NCI-H187 (cell line): ENCODE measurements at places on chromosomes 11 and 22.

- no peak for DNase-seq
Observed at GRCh38 chr11:115222218-115222862, 281.9 kb downstream of the CADM1 start.

DNA sequence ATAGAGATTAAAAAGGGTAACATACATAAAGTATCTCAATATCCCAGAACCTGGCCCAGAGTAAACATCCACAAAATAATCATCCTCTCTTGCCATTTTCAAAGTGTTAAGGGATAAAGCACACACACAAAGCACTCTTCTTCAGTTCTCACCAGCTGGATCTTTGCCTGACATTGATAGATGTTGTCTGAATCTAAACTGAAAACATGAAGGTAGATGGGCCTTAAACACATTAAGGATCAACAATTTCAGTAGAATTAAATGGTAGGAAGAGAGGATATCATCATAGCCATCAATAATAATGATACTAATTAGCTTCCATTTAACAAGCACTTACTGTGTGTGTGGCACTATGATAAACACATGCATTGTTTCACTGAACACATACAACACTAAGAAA, 261.1 kb downstream of the OPCML start:
- no peak for DNase-seq

DNA sequence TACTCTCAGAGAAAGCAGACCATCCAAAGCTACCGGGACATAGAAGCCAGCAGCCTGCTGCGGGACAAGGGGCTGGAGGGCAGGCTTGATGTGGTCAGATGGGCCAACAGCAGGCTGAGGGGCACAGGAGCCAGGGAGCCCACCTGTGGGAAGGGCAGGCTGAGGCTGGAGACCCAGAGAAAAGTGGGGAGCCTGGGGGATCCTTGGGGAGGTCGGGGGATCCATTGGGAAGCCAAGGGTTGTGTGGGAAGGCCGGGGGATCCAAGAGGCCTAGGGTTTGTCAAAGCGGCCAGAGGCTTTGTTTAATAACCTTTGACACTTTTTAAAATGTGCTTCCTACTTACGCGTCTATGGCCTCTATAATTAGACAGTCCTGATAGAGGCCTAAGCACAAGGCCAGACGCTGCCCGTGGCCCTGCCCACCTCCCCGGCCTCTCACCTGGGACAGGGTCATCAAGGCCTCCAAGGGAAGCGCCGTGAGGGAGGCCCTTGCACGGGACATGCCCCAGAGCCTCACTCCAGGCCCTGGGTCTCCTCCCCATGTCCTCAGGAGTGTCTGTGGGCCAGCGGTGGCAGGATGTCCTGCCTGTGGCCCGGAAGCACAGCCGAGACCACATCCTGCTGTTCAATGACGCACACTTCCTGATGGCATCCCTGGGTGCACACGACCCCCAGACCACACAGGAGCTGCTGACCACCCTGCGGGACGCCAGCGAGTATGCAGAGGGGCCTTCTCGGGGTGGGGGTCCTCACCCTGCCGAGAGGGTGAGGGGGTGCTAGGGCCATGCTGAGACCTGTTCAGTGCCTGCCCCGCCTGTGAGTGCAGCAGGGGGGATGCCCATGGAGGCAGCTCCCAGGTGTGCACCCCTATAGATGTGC, 8.6 kb upstream of the GTSE1 start:
- DNase-seq: no peak

DNA sequence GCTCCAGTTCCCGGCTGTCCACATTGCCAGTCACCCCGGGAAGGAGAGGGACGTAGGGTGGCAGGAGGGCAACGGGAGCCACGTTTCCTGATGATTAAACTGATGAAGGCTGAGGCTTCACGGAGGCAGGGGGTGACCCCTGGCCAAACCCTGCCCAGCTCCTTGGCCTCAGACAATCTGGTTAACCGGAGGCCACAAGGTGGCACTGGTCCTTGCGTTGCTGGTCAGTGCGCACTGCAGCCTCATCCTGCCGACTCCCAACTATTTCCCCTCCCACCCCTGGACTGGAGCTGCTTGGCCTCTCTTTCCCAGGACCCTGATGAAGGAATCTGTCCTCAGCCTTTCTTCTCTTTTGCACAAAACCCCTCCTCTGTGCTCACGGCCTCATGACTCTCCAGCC, 75.3 kb downstream of the PDE2A start:
- no peak for DNase-seq

DNA sequence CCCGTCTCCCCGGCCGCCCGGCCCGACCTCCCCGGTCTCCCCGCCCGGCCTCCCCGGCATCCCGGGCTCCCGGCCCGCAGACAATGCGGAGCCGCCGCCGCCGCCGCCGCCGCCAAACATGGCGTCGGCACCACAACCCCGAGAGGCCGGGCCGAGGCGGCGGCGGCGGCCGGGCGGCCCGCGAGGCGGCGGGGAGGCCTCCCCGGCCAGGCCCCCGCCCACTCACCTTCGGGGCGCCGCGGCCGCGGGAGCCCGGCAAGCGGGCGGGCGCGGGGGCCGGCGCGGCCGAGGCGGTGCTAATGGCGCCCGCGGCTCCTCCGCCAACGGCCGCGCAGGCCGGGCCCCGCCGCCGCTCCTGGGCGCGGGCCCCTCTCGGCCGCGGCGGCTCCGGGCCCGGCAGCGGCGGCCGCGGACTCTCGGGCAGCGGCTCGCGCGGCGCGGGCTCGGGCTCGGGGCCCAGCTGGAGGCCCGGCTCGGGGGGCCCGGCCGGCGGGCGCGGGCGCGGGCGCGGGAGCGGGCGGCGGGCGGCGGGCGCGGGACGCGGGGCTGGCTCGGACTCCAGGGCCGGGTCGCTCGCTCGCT, 311 bp downstream of the BRD1 start:
- DNase-seq: no peak

- DNase-seq: no peak
Observed at GRCh38 chr11:129973068-129973467, 29.6 kb downstream of the PRDM10 start.

DNA sequence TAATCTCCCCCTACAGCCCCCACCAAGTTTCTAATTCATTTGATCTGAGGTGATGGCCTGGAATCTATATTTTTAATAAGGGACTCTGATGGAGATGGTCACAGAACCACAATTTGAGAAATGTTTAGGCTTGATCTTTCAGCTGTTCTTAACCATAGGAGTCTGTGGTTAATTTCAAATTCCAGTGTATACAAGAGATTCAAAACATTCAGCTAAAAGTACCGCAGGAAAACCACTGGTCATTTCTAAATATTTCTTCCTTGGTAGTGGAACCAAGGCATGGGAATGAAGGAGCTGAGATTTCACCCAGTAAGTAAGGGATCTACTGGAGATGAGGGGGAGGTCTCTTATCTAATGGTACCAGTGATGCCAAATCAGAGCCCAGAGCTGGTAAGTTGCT, 18.3 kb upstream of the GALNT18 start:
- no peak for DNase-seq

GRCh38 chr11:66228521-66228920, 39.9 kb upstream of the RAB1B start:
- DNase-seq: no peak

GRCh38 chr22:30485362-30485988, 13.7 kb upstream of the SEC14L3 start:
- DNase-seq: no peak

GRCh38 chr11:11428714-11429113, 75.7 kb upstream of the CSNK2A3 start:
- DNase-seq: no peak

GRCh38 chr11:45659818-45660160, 5.6 kb downstream of the CHST1 start:
- no peak for DNase-seq

DNA sequence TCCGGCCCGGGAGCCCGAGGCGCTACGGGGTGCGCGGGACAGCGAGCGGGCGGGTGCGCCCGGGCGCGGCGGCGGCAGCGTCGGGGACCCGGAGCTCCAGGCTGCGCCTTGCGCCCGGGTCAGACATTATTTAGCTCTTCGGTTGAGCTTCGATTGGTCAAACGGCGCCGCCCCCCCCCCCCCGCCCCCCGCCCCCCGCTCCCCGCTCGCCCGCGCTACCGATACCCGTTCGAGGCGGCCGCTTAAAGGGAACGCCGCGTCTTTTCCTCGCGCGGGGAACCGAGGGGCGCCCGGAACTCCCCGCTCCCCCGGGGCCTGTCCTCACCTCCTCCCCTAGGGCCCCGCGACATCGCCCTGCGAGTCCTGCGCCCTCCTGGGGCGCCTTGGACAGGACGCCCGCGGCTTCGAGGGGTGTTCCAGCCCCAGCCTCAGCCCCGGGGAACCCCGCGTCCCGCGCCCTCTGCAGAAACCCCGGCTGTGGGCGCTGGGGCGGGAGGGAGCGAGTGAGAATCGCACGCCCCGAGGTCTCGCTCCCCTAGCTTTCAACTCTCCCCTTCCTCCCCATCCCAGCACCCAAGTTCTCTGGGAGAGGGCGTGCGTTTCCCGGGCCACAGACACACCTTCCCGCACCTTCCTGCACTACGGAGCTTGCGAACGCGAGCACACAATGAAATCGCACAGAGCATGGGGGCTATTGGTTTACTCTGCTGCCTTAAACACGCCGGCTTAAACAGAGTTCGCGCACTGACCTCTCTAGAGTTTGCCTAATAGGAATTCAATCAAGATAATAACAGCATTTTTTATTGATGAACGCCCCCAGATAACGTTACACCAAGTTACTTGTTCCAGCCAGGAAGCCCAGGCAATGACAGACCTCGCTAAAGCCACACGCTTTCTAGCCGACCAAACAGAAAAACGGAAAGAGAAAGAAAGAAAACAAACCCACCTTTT, at the start of gene BDNF:
Gene BDNF (minus strand): TSS at position 105 of the 951 bp plus-strand sequence. CDS start 41,891 bp downstream, outside the sequence.
- no peak for DNase-seq

DNA sequence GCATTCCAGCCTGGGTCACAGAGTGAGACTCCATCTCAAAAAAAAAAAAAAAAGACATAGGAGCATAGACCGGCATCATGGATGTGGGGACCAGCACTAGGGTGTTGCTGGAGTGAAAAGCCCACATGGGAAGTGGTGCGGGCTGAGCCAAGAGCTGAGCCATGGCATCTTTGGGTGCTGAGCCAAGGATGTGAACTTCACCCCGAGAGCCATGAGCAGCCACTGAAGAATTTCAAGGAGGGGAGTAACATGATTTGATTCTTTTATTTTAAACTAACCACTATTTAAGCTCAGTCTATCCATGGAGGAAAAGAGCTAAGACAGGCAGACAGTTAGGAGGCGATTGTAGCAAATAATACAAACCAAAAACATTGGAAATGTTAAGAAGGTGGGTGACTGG, 57.4 kb downstream of the AHNAK start:
- DNase-seq: no peak

DNA sequence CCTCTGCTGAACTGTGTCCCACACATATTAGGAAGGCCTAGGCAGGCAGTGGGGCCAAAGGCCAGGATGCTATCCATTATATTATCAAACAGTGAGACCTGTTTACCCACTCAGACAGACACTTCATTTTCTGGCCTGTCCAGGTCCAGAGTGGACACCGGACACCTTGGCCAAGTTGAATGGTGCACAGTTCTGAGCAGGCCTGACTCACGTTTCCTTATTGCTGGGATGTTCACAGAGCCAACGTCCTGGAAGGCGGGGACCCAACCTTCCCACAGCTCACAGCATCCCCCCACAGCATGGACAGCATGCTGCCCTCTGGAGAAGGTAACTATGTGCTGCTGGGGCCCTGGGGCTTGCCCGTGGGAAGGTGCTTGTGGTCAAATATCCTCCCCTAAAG, 86.6 kb downstream of the BTBD10 start:
- no peak for DNase-seq

- DNase-seq: no peak
Observed at GRCh38 chr22:22935056-22935545, 47.5 kb downstream of the IGLL5 start.

DNA sequence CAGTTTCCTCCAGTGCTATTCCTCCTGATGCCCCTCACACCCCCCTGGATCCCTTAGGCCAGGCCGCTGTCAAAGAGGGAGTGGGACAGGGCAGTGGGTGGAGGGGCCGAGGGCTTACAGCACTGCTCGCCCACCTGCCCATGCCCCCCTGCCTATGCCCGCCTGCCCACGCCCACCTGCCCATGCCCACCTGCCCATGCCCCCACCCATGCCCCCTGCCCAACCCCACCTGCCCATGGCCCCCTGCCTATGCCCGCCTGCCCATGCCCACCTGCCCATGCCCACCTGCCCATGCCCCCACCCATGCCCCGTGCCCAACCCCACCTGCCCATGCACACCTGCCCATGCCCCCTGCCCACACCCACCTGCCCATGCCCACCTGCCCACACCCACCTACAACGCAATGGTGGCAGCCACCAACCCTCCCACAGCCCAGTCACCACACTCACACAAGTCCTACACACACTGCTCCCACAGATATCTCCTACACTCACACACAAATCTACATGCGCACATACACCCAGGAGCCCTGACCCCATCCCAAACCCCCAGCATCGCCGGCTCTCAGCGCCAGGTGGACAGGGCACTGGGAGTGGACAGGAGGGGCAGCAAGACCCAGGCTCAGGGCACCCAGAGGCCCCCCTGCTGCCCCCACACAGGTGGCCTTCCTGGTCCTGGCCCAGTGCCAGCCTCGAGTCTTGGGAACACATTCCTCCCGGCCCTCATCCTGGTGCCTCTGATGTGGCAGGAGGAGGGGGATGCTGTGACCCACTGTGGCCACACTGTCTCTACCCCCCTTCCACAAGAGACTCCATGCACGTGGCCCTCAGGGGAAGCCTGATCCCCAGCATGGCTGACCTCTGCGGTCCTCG, 61.8 kb downstream of the CYTH4 start:
- no peak for DNase-seq

- DNase-seq: no peak
Observed at GRCh38 chr11:78704811-78705210, 130.1 kb upstream of the NARS2 start.

- DNase-seq: no peak
Observed at GRCh38 chr11:70297341-70297740, 26.9 kb downstream of the PPFIA1 start.

DNA sequence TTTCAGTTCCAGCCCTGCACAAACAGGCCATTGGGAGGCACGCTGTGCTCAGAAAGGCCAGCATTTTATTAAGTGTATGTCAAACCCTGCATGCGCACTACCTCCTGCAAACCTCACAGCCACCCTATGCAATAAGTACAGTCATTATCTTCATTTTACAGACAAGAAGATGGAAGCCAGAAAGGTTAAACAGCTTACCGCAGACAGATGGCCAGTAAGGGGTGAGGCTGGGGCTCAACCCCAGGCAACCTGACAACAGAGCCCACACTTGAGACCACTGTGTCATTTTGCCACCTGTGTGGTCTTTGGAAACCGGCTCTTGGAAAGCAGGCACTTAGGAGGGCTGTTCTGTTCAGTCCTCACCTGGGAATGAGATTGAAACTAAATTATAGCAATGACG, 142.3 kb downstream of the NXPE2 start:
- DNase-seq: no peak

DNA sequence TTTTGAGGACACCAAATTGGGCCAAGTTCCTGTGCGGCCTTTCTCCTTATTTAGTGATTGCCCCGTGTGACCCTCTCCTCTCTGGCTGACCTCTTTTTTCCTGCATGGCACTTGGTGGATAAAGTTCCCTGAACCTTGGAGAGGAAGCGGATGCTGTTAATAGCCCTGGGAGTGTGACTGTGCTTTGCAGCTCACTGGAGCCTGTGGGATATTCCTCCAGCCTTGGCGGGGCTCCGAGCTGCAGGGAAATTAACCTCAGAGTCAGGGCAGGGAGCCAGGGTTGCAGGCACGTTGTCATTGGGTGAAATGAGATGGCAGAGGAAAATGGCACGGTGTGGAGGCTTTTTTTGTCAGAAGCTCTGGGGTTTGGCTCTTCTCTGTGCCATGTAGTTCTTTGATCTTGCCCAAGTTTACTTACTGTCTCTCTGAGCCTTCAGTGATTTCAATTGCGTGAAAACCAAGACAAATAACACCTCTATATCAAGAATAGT, 965 bp downstream of the OR9Q1 start:
- DNase-seq: no peak
